ENCODE measurements at places on chromosomes 11 and 22.

DNA sequence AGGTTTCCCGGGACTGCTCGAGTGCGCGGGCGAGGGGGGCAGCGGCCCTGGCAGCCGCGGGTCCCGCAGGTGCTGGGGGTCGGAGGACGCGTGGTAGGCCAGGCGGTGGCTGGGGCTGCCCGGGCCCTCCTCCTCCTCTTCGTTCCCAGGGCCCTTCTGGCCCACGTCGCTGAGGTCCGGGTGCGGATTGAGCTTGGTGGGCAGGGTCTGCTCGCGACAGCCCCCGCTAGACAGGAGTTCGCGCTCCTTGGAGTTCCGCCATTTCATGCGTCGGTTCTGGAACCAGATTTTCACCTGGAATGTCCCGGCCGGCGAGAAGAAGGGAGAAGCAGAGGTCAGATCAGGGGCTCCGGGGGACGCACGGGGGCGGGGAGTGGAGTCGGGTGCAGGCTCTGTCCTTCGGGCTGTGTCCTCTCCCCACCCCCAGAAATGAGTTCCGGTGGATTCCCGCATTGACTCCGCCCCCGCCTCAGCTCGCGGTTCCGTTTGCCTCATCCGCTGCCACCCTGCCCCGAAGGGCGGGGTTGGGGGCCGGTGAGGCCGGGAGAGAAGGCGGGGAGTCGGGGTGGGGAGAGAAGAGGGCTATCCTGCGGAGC lies 3.9 kb downstream of the DBX1 start:
- peak; percentile 13 for DNase-seq

GRCh38 chr11:103067118-103067517 lies 24.8 kb downstream of the DCUN1D5 start:
- DNase-seq = no peak

DNA sequence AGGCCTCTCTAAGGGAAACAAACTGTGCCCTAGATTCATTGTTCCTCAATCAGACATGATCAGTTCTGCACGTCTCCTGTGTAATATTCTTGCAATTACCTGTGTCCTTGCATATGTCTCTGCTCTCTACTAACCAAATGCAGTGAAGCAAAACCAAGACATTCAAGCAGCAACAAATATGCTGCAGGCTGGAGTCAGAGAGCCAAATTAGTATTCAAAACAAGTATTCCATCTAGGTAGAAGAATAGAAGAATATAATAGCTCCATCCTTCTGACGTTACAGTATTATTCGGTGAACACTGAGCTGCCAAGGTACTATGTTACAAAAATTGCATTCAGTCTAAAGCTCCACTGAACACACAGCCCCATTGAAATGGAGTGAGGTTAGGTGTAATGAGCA lies 51.8 kb downstream of the SLN start:
- no peak for DNase-seq

DNA sequence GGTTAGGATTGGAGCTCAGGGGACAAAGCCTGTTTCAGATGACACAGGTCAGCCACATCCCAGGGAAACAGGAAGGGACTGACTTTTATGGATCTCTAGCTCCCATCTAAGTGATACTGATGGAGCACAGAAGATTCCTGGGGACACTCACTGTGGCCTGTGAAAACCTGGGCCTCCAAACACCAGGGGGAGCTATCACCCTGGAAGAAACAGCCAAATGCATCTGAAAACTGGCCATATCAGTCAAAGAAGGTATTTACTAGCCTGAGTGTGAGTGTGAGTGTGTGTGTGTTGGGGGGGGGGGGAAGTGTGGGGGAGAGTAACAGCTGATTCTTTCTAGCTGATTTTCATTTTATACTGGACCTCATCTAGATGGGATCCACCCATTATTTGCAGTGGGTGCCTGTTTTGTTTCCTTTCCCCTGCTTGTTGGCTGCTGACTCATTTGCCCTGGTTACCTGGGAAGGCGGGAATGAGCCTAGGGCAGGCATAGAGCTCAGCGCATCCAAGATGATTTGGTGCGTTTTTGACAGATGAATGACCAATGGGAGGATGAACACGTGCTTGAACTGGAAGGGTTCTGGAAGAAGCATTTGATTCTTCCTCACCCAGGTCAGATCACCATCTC lies 284.0 kb downstream of the KIRREL3 start:
- DNase-seq = peak; percentile 71

GRCh38 chr11:104583857-104584256 lies 314.4 kb downstream of the CASP12 start:
- DNase-seq = no peak
